ENCODE measurements at places on chromosomes 11 and 22.

DNA sequence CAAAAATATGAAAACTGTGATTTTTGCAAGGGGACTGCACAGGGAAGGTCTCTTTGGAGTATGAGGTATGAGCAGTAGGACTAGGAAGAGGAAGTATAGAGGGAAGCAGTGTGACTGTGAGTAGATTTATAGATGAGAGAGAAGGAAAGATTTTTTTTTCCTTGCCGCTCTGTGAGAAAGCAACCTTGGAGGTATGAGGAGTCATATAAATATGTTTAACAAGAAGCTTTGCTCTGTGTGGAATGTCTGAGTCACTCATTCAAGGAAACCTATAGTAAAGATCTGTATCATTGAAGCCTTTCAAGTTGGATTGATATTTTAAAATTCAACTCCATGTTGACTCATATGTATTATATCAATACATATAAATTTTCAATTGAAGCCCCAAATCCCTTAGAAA is 26.2 kb downstream of the DNHD1 start:
- no peak for DNase-seq

- no peak for DNase-seq
These were observed 68.3 kb downstream of the ARHGEF12 start for GRCh38 chr11:120404495-120404894.

DNA sequence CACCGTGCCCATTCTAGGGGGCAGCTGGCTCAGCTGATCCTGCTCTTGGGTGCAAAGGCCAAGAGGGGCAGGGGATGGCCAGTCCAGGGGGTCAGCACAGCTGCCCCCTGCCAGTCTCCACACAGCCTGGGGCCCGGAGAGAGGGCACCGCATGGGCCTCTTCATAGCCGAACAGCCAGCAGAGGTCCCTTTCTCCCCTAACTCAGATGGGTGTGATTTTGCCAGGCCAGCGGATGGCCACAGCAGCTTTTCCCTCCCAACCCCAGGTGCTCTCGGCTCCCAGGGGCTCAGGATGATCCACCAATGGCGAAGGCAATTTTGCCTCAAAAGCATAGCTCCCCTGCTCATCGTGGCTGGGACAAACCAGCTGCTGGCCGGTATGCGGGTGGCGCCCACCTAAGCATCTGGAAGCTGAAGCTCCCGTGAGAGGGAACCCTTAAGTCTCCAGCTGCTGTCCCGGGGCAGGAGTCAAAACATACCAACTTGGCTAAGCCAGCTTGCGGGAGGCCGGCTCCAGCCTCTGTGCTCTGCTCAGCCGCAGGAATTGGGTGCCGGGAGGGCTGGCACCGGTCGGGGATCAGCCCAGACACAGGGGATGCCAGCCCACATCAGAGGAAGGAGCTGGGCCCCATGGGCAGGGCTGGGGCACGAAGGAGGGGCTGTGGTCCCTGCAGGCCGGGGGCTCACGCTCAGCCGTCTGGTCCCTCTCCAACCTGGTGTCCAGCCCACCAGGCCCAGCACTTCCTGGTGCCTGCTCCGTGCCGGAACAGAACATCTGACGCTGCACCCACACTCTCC is 30.5 kb upstream of the GNB1L start:
- DNase-seq: no peak

GRCh38 chr22:37557321-37558001 is 2.8 kb upstream of the CDC42EP1 start:
- DNase-seq: no peak

GRCh38 chr11:119659971-119660723 is 68.9 kb downstream of the NECTIN1 start:
- no peak for DNase-seq

DNA sequence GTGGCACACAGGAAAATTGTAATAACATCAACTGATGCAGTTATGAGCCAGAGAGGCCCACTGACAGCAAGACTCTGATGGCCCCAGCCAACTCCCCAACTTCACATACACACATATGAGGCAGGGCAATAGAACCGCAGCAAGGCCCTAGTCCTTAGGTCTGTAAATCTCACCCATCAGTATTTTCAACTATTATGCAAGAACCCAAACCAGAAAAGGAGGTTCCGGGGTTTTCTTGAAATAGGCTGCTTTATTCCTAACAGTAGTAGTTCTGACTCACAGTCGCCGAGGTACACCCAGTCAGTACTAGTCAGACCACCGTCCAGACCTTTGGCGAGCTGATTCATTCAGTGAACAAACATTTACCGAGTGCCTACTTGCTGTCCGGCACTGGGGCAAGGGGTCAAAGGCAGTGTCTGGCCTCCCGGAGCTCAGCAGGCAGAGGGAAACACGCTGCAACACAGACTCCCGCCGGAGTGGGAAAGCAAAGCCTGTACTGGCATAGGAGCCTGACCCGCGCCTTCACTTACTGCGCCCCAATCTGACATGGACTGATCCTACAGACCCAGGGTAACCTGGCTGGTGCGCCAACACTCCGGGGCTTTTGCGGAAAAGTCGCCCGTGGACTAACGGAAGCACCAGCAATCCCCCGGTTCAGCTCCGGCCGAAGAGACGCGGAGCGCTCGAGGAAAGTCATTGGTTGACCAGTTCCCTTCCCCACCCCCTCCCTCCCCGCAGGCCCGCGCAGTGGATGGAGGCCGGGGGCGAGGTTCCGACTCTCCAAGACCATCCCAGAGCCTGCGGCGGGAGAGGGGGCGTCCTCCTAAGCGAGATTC is 1.3 kb downstream of the PLEKHA7 start:
- peak; percentile 77 for DNase-seq

DNA sequence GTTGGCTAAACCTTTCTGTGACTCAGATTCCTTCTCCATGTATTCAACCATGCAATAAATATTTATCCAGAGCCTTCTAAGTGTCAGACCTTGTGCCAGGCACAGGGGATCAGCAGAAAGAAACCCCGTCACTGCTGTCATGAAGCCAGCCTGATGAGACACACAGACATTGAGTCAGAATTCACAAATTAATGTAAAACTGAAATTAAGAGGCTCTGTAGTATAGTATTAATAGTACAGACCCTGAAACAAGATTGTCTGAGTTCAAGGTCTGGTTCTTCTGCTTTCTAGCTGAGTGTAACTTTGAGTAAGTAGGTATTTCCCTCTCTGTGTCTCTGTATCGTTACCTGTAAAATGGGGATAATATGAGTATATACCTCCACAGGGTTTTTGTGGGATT is 46.9 kb downstream of the ME3 start:
- DNase-seq: no peak
